ENCODE measurements at places on chromosomes 5 and 9.

DNA sequence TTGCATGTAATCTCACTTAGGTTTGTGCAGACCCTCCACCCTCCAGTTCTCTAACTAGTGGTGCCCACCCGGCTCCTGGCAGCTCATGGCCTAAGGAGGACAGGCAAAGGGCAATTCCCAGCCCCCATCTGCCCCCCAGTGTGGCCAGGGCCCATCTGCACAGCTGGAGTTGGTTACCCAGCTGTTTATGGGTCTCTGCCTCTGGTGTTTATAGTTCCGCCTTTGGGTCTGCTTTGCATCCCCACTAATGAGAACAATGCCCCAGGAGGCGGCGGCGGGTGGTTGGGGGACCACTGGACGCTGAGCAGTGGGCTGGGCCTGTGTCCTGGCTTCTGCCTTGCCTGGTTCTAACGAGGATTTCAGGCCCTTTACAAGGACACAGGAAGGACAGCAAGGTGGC lies 62.4 kb downstream of the NDST1 start:
- no peak for DNase-seq

DNA sequence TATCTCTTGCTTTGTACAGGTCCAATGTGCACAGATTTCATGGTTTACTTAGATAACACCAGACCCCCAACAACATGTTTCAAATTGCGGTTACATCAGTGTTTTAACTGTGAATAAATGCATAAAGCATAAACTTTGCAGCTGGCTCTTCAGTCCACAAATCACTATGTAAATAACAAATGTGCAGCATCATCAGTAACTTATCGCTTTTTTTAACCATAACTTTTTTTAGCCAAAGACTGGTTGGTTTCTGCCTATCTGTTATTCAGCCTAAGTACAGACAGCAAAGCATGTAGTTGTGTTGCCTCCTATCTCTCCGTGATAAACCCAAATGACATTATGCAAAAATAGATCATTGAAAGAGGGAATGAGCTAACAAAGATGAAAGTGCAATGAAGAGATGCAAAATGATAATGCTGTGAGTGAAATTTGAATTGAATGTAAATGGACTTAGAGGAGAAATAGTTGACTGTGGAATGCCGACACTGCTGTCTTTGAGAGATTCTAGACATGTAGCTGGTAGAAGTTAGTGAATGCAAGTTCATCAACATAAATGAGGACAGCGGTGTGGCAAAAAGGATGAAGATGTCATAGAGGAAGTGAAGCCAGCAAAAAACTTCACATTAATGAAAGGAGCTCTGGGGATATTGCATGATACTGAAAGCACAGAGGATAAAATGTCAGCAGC lies 108.8 kb downstream of the PDE8B start:
- no peak for DNase-seq

GRCh38 chr5:120533581-120533980 lies 69.5 kb downstream of the PRR16 start:
- no peak for DNase-seq

DNA sequence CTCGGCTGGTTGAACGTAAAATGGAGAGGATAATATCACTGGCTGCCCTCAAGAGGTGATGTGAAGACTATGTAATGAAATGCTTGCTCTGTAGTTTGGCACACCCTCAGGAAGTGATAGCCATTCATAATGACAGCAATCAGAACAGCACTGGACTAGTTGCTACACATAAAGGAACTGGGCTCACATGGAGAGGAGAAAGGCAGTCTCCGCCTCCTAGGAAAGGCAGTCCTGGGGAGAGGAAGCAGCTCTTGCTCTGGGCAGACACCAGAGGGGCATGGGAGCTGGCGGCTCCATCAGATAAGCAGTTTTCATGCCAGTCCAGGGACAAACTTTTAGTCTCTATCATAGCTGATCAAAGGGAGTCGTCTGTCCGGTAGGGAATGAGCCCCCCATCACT lies 46.9 kb downstream of the ARHGEF37 start:
- no peak for DNase-seq

- no peak for DNase-seq
These were observed 207.2 kb downstream of the ADAMTS12 start for GRCh38 chr5:33684496-33685159.

Data from activated naive CD4-positive, alpha-beta T cell (primary cell).